ENCODE measurements at places on chromosomes 13 and 19.

DNA sequence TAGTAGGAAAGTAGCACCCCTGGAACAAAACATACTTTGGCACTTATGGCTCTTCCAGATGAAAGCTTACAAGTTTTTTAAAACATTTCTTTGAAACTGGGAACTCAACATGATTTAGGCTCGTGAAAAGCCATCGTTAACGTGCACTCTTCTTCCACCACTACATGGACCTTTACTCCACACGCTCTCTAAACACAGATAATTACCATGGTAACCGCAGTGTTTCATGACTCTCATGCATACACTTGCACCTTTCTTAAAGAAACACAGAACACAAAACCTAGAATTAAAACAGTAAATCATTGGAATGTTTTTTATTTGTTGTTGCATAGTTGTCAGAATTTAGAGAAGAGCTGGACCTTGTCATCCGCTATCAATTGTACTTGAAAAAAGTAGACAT is 154.3 kb downstream of the FGF9 start:
- no peak for DNase-seq

- no peak for DNase-seq
These were observed 16.1 kb downstream of the ZFR2 start for GRCh38 chr19:3852614-3853254.

DNA sequence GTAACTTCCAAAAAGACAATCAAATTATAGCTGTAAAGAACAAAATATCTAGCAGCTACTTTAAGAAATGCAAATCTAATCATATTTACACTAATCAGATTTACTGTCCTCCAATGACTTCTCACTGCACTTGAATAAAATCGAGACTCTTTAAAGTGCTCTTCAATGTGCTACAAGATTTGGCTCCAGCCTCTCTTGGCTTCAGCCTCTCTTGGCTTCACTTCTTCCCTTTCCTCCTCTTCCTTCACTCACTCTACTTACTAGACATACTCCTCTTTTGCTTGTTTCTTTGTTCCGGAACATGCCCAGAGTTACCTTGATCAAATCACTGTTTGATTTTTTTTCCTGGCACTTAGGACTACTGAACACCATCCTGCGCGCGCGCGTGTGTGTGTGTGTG is 495.4 kb downstream of the LMO7 start:
- no peak for DNase-seq

- no peak for DNase-seq
These were observed 826.7 kb downstream of the DIAPH3 start for GRCh38 chr13:59337070-59337469.

DNA sequence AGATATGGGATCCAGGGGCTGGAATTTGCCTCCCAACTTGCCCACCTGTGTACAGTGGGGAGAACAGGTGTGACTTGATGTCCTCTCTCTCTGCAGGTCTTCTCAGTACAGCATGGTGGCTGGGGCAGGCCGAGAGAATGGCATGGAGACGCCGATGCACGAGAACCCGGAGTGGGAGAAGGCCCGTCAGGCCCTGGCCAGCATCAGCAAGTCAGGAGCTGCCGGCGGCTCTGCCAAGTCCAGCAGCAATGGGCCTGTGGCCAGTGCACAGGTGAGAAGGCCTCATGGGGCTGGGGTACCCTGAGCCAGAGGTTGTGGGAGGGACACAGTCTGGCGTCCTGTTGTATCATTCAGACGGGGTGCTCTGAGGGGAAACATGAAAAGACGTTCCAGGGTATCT is 3.0 kb downstream of the LENG8 start:
- no peak for DNase-seq

GRCh38 chr19:15317392-15318071 is 14.8 kb downstream of the BRD4 start:
- DNase-seq: no peak

DNA sequence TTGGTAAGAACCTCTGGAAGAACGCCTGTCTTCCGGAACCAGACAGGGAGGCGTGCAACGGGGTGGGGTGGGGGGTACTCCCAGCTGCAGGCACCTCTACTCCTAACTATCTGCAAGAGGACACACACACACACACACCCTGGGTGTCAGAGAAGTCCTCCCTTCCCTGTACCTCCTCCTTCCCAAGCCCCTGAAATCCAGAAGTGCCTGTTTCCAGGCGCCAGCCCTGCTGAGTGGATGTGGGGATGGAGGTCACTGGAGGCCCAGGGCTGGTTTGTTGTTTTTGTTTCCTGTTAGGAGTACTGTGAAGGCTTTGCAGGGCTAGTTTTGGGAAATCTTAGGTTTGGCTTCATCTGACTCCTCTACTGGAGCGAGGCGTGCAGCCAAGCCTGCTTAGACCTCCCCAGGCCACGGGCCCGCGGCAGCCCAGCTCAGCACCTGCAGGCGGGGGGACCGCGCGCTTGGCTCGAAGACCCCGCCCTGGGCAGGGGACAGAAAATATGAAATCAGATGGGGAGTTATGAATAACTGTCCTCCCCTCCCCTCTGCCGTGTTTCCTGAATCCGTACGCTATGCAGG is 36.4 kb downstream of the SOX1 start:
- no peak for DNase-seq

- DNase-seq: no peak
These were observed 66.9 kb upstream of the DIAPH3 start for GRCh38 chr13:60230593-60230992.

GRCh38 chr13:71935166-71935840 is 68.3 kb upstream of the DACH1 start:
- no peak for DNase-seq

- no peak for DNase-seq
These were observed 4.5 kb downstream of the AMER2 start for GRCh38 chr13:25167382-25168174.

- DNase-seq: no peak
These were observed 1479.2 kb upstream of the PRR20A start for GRCh38 chr13:55661505-55661904.

DNA sequence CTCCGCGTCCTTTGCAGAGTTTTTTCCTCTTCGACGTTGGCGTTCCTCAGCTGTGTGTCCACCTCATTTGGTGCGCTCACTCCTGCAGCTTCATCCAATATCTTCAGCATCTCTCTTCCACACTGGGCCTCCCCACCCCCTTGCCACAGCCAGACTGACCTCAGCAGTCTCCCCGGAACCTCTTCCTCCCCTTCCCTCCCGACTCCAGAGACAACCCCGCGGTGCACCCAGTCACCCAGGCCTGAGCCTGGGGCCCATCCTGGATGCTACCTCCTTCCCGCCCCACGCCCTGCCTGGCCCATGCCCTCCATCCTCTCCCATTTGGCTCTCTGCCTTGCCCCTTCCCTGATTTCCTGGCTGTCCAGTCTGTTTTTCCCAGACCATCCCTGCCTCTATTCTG is 8.1 kb upstream of the C5AR2 start:
- no peak for DNase-seq

DNA sequence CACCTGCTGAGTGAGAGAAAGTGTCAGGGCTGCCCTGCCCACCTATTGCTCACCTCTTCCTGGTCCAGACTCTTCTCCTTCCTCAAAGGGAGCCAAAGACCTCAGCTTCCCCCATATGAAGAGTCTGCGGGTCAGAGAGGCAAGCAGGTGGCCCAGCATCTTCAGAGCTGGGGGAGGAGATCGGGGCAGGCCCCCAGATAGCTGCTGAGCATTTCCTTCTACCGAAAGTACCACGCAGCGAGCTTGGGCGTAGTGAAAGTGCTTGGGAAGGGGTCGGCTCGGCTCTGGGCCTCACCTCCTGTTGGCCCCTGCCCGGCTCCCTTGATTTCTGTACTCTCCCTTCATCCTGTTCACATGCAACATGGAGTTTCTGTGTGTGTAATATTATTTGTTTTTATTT is 12.2 kb upstream of the ZNF536 start:
- no peak for DNase-seq

DNA sequence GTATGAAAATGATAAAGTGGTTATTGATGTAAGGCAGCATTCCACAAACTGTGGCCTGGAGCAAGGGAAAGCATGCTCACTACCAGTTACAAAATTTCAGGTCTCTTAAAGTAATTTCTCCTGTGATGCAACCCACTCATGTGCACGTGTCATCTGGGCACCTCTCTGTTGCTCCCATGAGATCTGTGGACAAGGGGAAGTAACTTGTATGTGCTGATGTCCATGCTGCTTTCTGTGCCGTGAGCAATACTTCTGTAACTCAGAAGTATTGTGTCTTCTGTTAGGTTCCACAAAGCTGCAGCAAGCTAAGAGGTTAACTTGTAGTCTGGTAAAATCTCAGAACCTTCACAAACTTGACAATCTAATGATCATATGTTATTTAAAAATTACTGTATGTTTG is 930.0 kb upstream of the SLITRK6 start:
- no peak for DNase-seq

GRCh38 chr13:113465300-113465699 is 12.0 kb upstream of the ADPRHL1 start:
- DNase-seq: no peak

- no peak for DNase-seq
These were observed 66.5 kb downstream of the SIAH3 start for GRCh38 chr13:45784755-45785675.

- DNase-seq: no peak
These were observed 553.9 kb downstream of the RFC3 start for GRCh38 chr13:34371645-34372395.

GRCh38 chr13:51619614-51620013 is 35.4 kb downstream of the WDFY2 start:
- no peak for DNase-seq

DNA sequence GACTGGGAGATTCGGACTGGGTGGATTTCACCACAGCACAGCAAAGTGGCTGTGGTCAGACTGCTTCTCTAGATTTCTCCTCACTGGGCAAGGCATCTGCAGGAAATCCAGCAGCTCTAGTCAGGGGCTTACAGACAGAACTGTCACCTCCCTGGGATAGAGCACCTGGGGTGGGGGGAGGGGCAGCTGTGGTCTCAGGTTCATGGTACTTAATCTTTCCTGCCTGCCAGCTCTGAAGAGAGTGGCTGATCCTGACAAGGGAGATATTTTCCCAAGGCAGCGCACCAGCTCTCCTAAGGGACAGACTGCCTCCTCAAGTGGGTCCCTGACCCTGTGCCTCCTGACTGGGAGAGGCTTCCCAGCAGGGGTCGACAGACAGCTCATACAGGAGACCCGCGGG is 212.8 kb upstream of the KLF12 start:
- DNase-seq: no peak

DNA sequence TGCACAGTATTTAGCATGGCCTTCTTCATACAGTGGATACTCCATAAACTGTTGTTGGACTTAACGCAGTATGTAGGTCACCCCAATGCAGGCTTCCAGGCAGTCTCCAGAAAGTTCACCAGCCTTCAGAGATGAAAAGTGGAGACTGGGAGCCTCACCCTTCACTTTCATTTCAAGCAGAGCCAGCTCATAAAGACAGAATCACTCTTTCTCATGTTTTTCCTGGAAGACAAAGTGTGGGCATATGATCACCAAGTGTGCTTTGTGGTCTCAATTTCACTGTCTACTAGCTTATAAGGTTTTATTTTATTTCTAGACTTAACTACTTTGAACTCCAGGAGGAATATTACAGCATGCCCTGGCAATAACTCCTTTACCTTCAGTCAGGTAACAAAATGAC is 26.3 kb upstream of the TNFSF11 start:
- no peak for DNase-seq

DNA sequence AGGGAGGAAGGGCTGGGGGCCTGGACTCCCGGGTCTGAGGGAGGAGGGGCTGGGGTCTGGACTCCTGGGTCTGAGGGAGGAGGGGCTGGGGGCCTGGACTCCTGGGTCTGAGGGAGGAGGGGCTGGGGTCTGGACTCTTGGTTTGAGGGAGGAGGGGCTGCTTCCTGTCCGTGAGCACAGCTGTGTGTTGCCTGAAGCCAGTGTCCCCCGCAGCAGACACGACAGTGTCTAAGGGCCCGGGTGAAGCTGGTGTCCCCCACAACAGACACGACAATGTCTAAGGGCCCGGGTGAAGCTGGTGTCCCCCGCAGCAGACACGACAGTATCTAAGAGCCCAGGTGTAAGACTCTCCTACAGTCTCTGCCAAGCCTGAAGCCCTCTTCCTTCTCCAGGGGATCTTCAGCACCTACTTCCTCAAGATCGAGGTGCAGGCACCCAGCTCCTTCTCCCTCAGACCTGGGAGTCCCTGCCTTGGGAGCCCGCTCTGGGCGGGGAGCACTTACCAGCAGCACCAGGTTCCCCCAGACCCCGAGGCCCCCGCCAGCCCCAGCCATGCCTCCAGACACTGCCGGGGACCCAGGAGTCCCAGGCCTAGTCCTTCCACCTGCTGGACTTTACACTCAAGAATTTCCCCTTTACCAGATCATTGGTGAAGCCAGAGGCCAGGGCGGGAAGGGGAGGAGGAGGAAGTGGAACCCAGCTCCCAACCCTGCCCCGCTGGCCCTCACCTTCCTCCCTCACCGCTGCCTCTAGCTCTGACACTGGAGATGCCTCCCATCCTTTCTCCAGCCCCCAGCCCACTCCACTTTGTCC is at the start of gene PTPRH:
TSS of gene PTPRH (minus strand) at position 622 of the 813 bp plus-strand sequence. CDS start at position 554, 68 bp downstream.
- no peak for DNase-seq

- DNase-seq: no peak
These were observed 341.9 kb downstream of the KCNRG start for GRCh38 chr13:50357136-50357535.

DNA sequence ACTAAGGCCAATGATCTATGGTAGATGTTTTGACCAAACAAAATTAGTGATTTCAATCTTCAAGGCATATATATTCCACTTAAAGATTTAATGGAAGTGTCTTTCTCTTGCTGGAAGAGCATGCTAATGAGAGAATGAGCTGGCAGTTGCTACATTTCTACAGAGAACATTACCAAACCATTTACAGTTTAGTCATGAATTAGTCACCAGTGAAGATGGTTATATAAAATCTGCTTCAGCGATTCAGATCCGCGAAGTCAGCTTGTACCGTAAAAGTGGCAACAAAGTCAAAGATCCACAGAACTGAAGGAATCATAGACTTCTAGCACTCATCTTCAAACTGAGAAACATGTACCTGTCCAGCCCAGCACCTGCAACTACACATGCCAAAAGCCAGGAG is 156.3 kb downstream of the SLITRK5 start:
- no peak for DNase-seq

DNA sequence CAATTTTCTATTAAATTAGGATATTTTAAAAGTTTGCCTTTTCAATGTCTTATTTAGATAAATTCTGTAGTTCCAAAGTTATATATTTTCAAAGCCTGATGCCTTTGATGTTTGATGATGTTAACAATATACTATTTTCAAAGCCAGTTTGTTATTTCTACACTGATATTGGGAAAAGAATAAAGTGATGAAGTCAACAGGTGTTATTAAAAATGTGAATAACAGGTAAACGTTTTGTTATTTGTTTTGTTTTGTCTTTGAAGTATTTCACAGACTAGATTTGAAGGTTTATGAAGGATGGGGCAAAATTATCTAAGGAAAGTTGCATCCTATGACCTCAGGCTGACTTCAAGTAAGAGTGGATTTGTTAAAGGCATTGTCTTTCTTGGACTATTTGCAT is 33.1 kb upstream of the ZNF420 start:
- DNase-seq: no peak

GRCh38 chr13:110531671-110532083 is 29.8 kb downstream of the RAB20 start:
- no peak for DNase-seq

GRCh38 chr19:11190501-11190900 is 6.8 kb downstream of the KANK2 start:
- no peak for DNase-seq
